ENCODE measurements at places on chromosomes 16 and 17.

DNA sequence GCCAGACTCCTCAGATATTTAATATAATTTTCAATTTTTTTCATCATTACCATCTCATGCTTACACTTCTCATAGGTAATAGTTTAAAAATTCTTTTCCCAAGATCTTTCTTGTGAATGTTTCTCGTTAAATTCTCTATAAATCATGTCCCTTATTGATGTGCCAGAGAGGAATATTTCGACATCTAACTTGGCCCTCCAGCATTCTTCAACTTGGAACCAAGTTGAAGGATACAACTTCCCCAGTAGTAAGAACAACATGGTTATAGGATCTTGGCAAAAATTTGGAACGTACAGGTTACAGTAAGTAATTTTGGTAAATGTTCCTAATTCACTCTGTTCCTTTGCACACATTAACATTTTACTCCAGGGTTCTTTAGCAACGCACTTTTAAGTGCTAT is 731.8 kb downstream of the CDH11 start:
- no peak for DNase-seq

DNA sequence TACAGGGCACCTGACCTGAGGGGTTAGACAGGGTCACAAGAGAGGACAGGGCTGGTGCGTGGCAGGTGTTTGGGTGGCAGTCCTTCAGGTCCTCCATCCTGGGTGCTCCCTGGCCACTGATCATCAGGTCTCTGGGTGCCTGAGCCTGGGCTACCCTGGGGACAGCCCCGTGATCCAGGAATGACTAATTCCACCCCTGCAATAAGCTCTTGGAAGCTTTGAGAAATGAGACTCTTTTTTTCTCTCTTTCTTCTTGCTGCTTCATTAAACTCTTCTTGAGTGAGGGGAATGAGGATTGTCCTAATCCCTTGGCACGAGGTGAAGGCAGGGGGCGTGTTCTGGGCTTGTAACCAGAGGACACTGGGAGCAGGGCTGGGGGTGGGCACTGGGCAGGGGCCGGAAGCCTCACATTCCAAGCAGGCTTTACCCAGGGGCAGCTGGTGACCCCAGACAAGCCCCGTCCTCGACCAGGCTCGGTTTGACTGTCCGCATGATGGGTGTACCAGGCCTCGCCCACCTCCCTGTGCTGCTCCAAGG is 21.4 kb upstream of the SPNS2 start:
- DNase-seq, result no peak

GRCh38 chr17:17467720-17468119 is 9.1 kb upstream of the MED9 start:
- DNase-seq, result no peak

DNA sequence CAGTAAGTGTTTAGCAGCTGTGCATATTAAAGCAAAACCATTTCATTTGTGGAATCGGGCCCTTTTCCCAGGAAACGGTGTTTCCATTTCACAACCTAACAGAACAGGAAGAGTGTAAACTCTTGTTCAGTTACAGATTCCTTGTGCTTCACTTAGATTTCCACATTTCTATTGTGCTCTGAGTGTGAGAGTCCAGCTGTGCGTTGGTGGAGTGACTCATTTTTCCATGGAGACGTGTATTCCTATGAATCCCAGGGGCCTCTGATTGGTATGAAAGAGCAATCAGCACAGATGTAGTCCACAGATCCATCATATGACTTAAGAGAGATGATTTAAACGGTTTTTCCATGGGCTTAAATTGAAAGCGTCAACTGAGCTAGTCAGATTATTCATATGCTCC is 13.3 kb upstream of the CAVIN1 start:
- no peak for DNase-seq

- DNase-seq, result no peak
These were observed 1334.8 kb downstream of the CDH11 start for GRCh38 chr16:63787014-63787413.
